ENCODE measurements at places on chromosomes 2 and 18. TPM values are rescaled to one million over a fixed set of nuclear protein-coding genes. Genes with fewer than 3 reads are reported as not detected.

Gene REG3A
- polyA plus RNA-seq = not detected

Gene SERPINB3
- polyA plus RNA-seq = not detected

Gene KCNK3
- 25.5 TPM for polyA plus RNA-seq

Gene FAP
- polyA plus RNA-seq = 25.6 TPM

Gene IL36RN
- 0.10 TPM for polyA plus RNA-seq

Gene DSG1
- not detected for polyA plus RNA-seq

Gene PRPF40A
- polyA plus RNA-seq = 138 TPM

Gene ZNF516
- 48.4 TPM for polyA plus RNA-seq

Gene HOXD13
- polyA plus RNA-seq = not detected

Gene ZNF385B
- polyA plus RNA-seq = 5.4 TPM

Gene HK2
- 3.8 TPM for polyA plus RNA-seq

Gene SLC25A12
- polyA plus RNA-seq = 28.7 TPM

Gene WNT6
- polyA plus RNA-seq = 0.07 TPM

Gene FOXD4L1
- 0.44 TPM for polyA plus RNA-seq

Gene KCNG3
- 0.10 TPM for polyA plus RNA-seq

Gene TRIM54
- polyA plus RNA-seq = not detected

Gene MATN3
- 12.0 TPM for polyA plus RNA-seq

Gene HOXD11
- polyA plus RNA-seq = 0.51 TPM

Gene RGPD3
- polyA plus RNA-seq = 0.39 TPM

Gene HOXD8
- 1.6 TPM for polyA plus RNA-seq

Gene TBR1
- polyA plus RNA-seq = 0.04 TPM

Gene GAREM2
- polyA plus RNA-seq = 7.5 TPM

Gene LHCGR
- polyA plus RNA-seq = 0.13 TPM

Gene PPIL3
- polyA plus RNA-seq = 71.7 TPM

Data from left lung (tissue), 14 donors.